Hepatocyte (in vitro differentiated cells): ENCODE measurements at places on chromosomes 13 and 19. TPM values are rescaled to one million over a fixed set of nuclear protein-coding genes. Genes with fewer than 3 reads are reported as not detected.
A peak's percentile ranks its signal among the peaks of the same experiment; 100 is the strongest.

DNA sequence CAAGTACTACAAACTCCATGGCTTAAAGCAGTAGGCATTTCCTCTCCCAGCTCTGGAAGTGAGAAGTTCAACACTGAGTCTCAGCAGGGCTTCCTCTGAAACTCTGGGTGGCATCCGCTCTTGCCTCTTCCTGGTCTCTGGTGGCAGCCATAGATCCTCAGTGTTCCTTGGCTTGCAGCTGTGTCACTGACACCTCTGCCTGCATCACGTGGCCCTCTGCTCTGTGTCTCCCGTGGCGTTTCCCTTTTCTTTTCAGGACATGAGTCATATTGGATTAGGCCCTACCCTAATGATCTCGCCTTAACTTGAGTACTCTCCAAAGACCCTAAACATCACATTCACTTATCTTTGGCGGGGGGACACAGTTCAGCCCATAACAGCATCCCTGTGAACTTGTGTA, 466.7 kb downstream of the MYO16 start:
- DNase-seq = no peak

- DNase-seq = peak; percentile 51
These were observed 519 bp downstream of the PTPRS start for GRCh38 chr19:5339950-5340636.

DNA sequence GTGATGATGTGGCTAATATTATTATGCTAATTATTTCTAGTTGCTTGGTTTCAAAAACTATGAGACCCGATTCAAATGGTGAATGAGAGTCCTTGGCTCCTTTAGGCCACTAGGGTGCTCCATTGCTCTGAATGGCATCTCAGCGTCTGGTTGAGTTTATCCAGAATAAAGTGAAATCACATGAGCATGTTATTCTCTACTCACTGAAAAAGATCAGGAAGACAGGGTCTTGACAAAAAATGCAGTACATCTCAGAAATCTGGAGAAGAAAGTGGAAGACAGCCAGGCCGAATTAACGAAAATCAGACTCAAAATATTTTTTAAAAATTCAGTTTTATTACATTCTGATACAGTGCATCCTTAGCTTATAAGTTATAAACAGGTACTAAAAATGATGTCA, 516.2 kb downstream of the MYO16 start:
- peak; percentile 81 for DNase-seq

Gene CGB8
- 0.50 TPM in 1 of 2 replicates, not detected in the other for total RNA-seq

Gene ZNF681
- total RNA-seq = 4.4 and 5.9 TPM in 2 replicates

Gene IER2
- total RNA-seq = 64.2 and 101 TPM in 2 replicates

Gene NCAN
- 0.03 TPM in 1 of 2 replicates, not detected in the other for total RNA-seq

Gene CEACAM20
- total RNA-seq = 1.5 and 1.6 TPM in 2 replicates

Gene CALR3
- not detected in 2 replicates for total RNA-seq
